ENCODE measurements at places on chromosomes 5 and 9. TPM values are rescaled to one million over a fixed set of nuclear protein-coding genes. Genes with fewer than 3 reads are reported as not detected.

ALDH7A1 gene
- 1.2 TPM for total RNA-seq

TNC gene
- not detected for total RNA-seq

SPINK7 gene
- total RNA-seq: not detected

SLC45A2 gene
- total RNA-seq: not detected

ZNF618 gene
- 1.1 TPM for total RNA-seq

ADRA1B gene
- not detected for total RNA-seq

CDK5RAP2 gene
- 55.2 TPM for total RNA-seq

C5orf58 gene
- not detected for total RNA-seq

C9orf78 gene
- 190 TPM for total RNA-seq

PCDHB3 gene
- not detected for total RNA-seq

NR6A1 gene
- not detected for total RNA-seq

CLK4 gene
- 106 TPM for total RNA-seq

CYSRT1 gene
- total RNA-seq: not detected

KLF9 gene
- 87.1 TPM for total RNA-seq

IL7R gene
- 287 TPM for total RNA-seq

GLRA1 gene
- not detected for total RNA-seq

PCDHGA4 gene
- not detected for total RNA-seq

CORO2A gene
- total RNA-seq: 6.7 TPM

BAAT gene
- total RNA-seq: not detected

PHYHD1 gene
- total RNA-seq: 2.5 TPM

CEL gene
- total RNA-seq: 0.19 TPM

C9orf40 gene
- 2.3 TPM for total RNA-seq

PCDH12 gene
- not detected for total RNA-seq

ACOT12 gene
- not detected for total RNA-seq

COL23A1 gene
- total RNA-seq: not detected

HTR1A gene
- total RNA-seq: not detected

GALNT12 gene
- 7.9 TPM for total RNA-seq

DNLZ gene
- 22.1 TPM for total RNA-seq

FGF18 gene
- 0.83 TPM for total RNA-seq

TMEM171 gene
- 0.60 TPM for total RNA-seq

IL3 gene
- not detected for total RNA-seq

ADAMTSL1 gene
- total RNA-seq: not detected

FST gene
- total RNA-seq: not detected

RELL2 gene
- 9.5 TPM for total RNA-seq

OBP2B gene
- not detected for total RNA-seq

NTRK2 gene
- total RNA-seq: not detected

CAVIN4 gene
- total RNA-seq: 0.19 TPM

PAXX gene
- 111 TPM for total RNA-seq

GPRIN1 gene
- 0.16 TPM for total RNA-seq

FAM81B gene
- total RNA-seq: not detected

JMY gene
- total RNA-seq: 104 TPM

PCDHB13 gene
- total RNA-seq: not detected

C9 gene
- total RNA-seq: not detected

CCL27 gene
- total RNA-seq: not detected

TRAF1 gene
- total RNA-seq: 61.7 TPM

PLPP7 gene
- total RNA-seq: not detected

CENPH gene
- 4.6 TPM for total RNA-seq

ARSI gene
- 0.61 TPM for total RNA-seq

IFNA13 gene
- total RNA-seq: not detected

CDK9 gene
- 120 TPM for total RNA-seq

ALDOB gene
- total RNA-seq: not detected

CCNI2 gene
- total RNA-seq: 6.3 TPM

KIAA1958 gene
- total RNA-seq: 7.5 TPM

Data from CD8-positive, alpha-beta T cell (primary cell).